ENCODE measurements at places on chromosomes 13 and 19.

- DNase-seq: no peak
Measured at GRCh38 chr13:19618977-19619376, 14.5 kb upstream of the MPHOSPH8 start.

- no peak for DNase-seq
Measured at GRCh38 chr13:42495751-42496150, 78.2 kb upstream of the TNFSF11 start.

- DNase-seq: no peak
Measured at GRCh38 chr13:53301449-53301848, 272.8 kb downstream of the OLFM4 start.

- DNase-seq: no peak
Measured at GRCh38 chr19:33282036-33282671, 20.2 kb downstream of the CEBPA start.

DNA sequence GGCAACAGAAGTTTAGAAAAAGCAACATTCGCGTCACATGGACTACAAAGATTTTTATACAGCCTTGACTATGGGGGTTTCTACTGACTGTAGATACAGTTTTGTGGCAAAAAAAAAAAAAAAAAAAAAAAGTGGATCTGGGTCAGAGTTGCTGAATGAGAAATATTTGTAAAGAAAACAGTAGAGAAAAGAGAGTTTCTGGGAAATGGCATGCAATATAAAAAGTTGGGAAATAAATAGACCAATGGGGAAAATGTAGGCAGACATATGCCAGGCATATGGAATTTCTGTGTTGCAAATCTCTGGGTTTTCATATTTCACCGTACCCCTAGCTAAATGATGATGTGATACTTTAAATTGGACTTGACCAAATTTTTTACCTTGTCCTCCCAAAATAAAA is 315.3 kb downstream of the EFNB2 start:
- DNase-seq: no peak

- no peak for DNase-seq
Measured at GRCh38 chr19:46732172-46732938, 13.5 kb upstream of the FKRP start.

- no peak for DNase-seq
Measured at GRCh38 chr13:114053026-114053425, 79.2 kb upstream of the C13orf46 start.

- peak; percentile 74 for DNase-seq
Measured at GRCh38 chr19:21082011-21082975, at the start of gene ZNF714. Gene ZNF714, plus strand, starts transcription at chr19:21082203. Its CDS starts 16,066 bp downstream, at chr19:21098269.

- DNase-seq: no peak
Measured at GRCh38 chr13:106768991-106769390, 201.1 kb upstream of the ARGLU1 start.

GRCh38 chr13:47747901-47748300 is 253.2 kb downstream of the SUCLA2 start:
- no peak for DNase-seq

DNA sequence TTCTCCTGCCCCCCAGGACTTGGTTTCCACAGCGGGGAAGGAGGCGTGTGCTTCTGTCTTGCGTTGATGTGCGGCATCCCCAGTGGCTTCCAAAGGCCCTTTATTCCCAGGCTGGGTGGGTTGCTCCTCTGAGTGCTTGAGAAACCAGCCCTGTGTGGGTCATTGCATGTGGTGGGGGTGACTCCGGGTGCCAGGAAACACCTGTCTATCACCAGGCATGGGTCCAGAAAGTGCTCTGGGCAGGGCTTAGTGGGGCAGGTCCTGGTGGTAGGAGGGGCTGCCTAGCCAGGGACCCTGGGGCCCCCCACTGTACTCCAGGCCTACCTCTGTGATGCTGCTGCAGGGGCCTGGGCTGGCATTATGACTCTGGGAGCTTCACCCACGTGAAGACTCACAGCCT is 9.6 kb downstream of the DDA1 start:
- no peak for DNase-seq

DNA sequence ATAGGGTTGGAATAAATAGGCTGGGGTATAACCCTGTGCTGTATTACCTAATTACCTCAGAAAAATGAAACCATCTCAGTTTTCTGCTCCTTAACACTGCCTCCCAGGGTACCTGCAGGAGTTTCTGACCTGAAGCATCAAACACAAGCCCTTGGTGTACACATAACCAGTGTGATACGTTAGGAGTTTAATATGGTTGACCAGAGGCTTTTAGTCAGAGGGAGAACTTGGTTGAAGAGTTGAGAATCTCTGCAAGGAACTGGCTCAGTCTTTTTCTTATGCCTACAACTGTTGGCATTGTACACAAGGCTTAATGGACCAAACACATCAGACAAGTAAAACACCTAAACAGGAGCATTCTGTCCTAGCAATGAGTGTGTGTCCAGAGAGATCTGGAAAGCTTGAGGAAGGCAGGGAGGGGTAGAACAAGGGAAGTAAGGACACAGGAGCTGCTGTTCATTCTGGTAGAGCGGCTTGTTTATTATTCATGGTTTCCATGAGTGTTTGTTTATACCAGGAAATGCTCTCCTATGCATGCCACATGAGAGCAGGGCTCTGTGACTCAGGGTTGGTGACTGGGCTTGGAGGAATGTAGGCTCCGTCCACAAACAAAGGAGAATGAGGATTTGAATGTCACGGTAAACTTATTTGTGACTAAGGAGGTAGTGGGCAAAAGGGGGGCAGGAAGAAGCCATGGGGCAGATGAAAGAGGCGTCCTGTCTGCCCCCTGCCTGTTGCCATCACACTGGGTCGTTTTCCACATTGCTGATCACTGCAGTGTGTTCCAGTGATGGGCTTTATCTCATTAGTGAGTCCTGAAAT is 11.9 kb upstream of the SPATA13 start:
- no peak for DNase-seq

DNA sequence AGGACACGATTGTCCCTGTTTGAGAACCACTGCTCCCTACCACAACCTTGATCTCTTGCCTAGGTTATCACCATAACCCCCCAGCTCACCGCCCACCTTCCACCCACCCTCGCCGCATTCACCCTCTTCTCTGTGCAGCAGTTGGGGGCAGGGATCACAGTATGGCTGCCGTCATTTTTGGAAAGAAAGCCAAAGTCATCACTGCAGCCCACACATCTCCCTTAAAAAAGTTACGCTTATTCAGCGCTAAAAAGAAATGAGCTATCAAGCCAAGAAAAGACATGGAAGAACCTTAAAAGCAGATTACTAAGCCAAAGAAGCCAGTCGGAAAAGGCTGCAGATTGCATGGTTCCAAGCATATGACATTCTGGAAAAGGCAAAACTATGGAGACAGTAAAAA is 10.5 kb upstream of the PPP6R1 start:
- DNase-seq: no peak

DNA sequence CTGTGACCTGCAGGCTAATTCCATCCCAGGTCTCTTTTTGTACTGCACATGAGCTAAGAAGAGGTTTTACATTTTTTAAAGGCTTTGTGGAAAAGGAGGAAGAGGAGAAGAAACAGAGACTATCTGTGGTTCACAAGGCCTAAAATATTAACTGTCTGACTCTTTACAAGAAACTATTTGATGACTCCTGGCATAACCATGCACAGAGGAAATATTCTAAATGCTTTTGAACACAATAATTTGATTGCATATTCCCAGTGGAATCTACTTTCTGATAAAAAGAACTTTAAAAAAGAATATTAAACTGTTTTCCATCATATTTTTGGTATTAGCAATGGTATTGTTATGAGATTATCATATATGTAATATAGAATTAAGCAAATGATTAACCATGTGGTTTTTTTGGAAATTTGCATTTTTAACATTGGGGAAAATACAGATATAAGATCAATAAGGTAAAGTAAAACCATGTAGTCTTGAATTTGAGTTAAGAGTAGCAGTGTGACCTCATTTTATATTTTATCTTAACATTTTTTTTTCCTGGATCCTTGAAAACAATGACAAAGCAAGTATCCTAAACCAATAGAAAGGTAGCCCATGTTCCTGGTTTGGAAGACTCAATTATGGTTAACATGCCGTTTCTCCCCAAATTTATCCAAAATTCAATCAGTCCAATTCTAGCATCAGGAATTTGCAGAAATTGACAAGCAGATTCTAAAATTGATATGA is 251.0 kb downstream of the UQCRFS1 start:
- DNase-seq: no peak

DNA sequence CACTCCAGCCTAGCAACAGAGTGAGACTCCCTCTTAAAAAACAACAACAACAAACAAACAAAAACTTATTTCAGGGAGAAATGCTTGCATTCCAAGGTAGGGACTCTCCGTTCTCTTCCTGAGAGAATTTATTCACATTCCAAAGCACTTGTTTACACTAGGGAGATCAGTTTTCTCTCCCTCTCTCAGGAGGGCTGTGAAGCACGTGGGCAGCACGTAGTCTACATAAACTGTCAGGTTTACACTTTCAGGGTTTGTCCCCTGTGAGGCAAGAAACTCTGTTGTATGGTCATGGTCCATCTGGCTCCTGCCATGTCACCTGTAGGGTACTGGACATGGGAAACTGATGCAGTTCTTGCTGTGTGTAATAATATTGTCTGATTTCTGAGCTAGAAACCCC is 31.6 kb downstream of the WDR87 start:
- no peak for DNase-seq

GRCh38 chr19:52739576-52739975 is 4.7 kb upstream of the ZNF611 start:
- DNase-seq: no peak

DNA sequence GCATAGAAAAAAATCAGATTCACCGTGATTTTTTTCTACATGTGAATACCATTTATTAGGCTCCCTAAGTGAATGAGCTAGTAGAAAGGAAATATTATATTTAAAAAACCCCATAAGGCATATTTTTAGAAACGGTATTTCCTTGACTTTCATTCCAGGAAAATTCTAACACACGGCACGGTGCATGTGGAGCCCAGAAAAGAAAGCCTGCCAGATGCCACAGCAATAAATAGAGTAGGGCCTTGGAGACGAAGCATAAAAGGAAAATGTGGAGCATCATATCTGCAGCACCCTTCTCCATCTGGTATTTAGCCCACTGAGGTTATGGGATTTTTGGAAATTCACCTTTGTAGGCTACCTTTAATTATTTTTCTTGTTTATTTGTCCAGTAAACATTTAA is 314.4 kb downstream of the ENOX1 start:
- no peak for DNase-seq

DNA sequence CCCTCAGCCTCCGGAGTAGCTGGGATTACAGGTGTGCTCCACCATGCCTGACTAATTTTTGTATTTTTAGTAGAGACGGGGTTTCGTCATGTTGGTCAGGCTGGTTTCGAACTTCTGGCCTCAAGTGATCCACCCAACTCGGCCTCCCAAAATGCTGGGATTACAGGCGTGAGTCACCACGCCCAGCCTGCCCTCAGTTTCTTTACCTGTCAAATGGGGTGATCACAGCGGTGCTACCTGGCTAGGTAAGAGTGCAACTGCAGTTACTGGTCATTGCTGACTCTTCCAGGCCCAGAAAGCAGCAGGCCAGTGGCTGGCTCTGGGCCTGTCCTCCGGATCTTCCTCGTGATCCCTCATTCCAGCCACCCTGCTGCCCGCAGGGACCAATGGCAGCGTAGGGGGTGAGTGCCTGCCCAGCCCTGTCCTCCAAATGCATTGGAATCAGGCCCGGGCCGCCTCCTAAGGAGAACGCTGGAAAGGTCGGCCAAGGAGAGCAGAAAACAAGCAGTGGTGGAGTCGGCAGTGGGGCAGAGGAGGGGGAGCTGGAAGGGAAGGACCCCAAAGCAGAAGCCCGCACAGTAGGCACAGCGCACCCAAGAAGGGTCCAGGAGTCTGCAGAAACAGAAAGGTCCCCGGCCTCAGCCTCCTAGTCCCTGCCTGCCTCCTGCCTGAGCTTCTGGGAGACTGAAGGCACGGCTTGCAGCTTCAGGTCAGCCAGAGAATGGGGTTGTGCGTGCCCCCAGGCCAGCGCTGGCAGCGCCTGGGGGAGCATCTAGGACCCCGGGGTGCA is 1.8 kb upstream of the SLC27A1 start:
- DNase-seq: peak; percentile 62

DNA sequence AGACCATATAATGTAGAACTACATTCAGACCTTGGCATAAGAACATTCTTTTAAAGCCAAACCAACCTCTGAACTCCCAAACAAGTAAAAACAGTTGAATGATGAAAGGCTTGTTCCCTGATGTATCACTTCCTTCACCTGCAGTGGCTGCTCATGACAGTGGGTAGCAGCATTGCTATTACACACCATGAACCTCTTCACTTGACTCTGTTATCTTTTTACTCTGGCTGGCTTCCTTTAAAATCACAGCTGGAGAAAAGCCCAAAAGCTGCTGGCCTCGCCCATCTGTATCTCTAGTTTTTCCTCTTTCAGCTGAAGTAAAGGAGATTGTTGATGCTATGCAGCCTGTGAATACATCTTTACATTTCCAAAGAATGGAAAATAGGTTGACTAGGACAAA is 22.6 kb downstream of the THSD1 start:
- no peak for DNase-seq

- DNase-seq: no peak
Measured at GRCh38 chr19:6215701-6216235, 64.0 kb downstream of the MLLT1 start.

- DNase-seq: no peak
Measured at GRCh38 chr19:31319465-31319864, 29.8 kb downstream of the TSHZ3 start.

DNA sequence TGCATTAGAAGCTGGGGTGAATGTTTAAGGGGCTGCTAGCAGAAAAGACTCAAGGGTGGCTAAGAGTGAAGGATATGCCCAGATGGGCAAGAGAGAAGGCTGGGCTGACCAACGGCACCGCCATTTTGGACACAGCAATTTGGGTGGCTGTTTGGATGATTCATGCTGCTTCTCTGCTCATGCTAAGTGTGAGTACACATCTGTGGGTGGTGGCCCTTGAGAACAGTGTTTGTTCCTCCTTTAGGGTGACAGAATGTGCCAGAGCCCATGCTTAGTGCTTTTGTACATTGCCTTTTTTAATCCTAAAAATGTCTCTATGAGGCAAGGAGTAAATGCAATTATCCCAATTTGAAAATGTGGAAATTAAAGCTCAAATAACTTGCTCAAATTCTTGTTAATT is 9.8 kb downstream of the CBY2 start:
- no peak for DNase-seq

- DNase-seq: no peak
Measured at GRCh38 chr13:99968521-99969452, 2.8 kb downstream of the ZIC5 start.

DNA sequence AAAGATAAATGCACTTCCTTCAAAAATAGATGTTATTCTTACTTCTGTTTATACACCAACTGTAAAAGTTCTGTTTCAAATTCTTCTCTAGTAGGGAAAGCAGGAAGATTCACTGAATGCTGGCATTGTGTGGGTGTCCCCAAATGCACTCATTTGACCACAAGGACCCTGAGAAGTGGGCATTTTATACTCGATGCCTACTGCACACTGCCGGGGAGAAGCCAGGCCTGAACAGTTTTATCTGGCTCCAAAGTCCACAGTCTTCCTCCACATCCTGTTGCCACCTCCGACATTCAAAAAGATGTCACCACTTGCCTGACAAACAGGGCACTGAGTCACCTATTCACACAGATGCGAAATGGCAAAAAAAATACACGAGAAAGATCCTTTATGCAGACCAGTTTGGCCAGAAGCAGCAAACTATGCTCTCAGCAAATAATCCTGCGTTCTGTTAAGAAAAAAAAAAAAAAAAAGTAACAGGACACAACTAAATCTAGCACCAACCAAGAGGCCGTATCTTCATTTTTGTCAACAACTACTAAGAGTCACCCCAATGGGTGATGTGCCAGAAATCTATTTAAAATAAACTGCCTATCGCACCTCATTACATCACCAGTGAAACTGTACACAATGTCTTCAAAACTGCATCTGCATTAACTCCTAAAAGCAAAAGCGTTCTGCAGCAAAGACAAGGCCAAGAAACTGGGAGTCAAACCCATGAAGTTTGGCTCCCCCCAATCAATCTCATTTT is 6.2 kb downstream of the ZC3H4 start:
- DNase-seq: peak; percentile 63

All from midbrain (tissue), 1 donor.